Germinal center (tissue), 1 donor: ENCODE measurements at places on chromosomes 1 and 21.
A peak's percentile ranks its signal among the peaks of the same experiment; 100 is the strongest.

DNA sequence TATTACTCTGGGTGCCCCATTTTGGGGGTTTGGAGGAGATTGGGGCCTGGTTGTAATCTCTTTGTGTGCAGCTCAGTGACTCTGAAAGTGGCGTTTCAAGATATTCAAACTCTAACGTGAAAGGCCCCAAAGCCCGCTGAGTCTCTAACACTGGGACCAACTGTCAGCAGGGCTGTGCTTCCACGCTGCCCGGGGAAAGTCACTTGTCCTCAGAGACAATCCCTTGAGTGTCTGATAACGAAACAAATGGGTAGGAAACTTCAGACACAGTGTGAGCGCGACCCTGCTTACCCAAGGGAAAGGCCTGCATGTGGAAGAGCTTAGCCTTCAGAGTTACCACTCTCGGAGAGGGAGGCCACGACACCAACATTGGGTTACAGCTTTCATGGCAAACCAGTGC lies 837 bp downstream of the UBASH3A start:
- DNase-seq, result no peak

DNA sequence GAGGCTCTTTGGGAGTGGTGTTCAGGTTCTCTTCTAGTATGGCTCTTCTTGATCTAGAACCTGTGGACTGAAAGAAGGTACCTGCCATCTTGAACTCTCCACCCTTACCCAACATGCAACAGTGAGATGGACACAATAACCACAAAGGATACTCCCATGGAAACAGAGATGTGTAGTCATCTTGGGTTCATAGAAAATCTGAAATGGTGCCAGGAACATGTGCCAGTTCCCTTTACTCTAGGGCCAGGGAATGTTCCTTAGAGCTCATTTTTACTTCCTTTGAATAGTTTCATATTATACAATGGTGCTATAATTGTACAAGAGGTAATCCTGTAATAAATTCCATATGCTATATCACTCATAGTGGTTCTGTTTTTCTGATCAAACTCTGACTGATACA lies 13.2 kb upstream of the SCYL3 start:
- DNase-seq, result no peak

DNA sequence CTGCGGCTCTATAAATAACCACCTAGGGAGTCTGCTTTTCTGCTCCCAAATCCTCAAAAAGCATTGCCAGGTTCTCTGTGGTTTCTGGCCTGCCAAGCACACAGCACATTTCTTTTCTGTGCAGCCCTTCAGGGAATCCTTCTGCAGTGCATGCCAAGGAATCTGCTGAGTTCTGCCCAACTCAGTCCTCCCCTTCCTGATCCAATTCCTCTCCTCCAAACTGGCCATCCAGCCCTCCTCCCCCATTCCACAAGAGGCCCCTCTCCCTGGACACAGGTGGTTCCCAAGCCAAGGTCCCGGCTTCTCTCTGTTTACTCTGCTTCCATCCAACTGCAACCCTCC lies 61.8 kb downstream of the HIVEP3 start:
- DNase-seq, result no peak

DNA sequence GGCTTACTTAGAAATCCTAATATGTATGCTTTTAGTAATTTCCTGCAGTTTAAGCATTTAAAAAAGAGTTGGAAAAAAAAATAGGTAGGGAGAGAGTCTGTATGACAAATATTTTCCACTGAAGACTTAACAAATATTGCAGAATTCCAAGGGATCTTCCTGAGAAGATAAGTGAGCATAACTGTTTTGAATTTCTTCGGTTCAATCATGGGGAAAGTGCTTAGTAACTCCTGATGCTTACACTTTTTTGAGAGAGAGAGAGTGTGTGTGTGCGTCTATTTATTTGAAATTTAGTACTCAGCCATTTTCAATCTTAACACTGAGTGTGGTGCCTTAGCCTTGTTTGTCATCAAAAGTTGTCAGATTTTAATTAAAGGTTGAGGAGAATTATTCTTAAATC lies 18.5 kb downstream of the SON start:
- no peak for DNase-seq

DNA sequence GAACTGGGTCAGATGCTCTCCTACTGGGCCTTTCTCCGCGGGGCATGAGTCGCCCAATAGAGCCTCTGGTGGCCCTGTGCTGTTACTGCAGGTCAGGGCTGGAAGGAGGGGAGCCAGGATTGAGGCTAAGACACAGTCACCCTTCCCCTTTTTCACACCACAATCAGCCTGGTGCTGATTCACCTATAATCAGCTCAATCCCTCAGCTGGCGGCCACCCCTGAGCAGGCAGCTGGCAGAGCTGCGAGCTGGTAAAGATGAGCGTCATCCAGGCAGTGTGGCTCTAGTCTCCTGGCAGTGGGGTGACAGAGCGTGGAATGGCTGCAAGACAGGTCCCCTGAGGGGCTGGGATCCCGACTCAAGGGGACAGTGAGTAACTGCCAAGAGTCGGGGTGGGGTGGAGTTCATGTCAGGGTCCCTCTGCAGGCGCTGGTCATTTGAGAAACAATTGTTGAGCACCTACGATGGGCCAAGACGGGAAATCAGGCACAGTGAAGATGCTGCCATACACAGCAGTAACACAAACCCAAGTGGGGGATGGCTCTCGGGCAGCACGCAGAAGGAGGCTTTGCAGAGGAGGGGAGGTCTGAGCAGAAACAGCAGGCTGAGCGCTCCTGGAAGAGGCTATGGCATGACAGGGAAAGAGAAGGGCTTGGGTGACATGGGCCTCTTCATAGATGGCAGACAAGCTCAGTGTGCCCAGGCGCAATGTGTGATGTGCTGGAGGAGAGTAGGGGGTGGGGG lies 21.8 kb downstream of the ATF3 start:
- DNase-seq, result peak; percentile 78

- DNase-seq, result no peak
Observed at GRCh38 chr1:77279929-77280328, 1.9 kb upstream of the AK5 start.

GRCh38 chr1:223859058-223859457 lies 13.3 kb upstream of the TP53BP2 start:
- no peak for DNase-seq

- DNase-seq, result no peak
Observed at GRCh38 chr1:24125456-24125855, 13.5 kb upstream of the MYOM3 start.

DNA sequence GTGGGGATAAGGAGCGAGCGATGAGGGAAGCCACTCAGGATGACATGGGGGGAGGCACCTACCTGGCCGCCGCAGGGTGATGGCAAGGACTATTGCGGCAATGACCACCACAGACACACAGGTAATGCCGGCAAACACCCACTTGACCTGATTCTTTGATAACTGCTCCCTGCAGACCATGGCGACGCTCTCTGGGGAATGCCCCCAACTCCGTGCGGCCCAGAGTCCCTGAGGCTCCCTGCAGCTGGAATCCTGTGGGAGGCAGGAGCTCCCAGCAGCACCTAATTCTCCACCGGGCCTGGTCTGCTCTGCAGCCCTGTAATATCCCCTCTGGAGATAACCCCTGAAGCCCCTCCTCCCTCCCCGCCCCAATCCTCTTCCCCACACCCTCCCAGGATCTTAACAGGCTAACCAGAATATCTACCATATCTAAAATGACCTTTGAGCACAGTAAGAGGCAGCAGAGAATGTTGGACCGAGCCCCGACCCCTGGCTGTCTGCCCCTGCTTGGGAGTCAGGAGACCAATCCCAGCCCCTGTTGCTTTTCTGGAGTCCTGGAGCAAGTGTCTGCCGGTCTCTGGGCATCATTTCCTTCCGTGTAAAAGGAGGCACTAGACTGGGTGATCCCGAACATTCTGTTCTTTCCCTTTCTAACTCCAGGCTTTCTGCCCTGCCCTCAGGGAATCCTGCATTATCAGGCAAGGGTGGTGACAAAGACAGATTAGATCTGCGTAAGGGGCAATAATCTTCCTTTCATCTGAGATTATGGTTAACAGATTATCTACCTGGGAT lies at the start of gene FAM151A:
FAM151A (minus strand) TSS at position 310 of the 792 bp plus-strand sequence; CDS start at position 180, 130 bp downstream.
- no peak for DNase-seq

GRCh38 chr1:184840596-184840995 lies 85.9 kb upstream of the EDEM3 start:
- no peak for DNase-seq

GRCh38 chr1:112359961-112360767 lies 35.9 kb upstream of the CTTNBP2NL start:
- DNase-seq, result no peak

GRCh38 chr1:147169171-147169570 lies 3.1 kb downstream of the PRKAB2 start:
- DNase-seq, result no peak

GRCh38 chr21:34845521-34846451 lies 177.0 kb downstream of the CLIC6 start:
- peak; percentile 23 for DNase-seq

DNA sequence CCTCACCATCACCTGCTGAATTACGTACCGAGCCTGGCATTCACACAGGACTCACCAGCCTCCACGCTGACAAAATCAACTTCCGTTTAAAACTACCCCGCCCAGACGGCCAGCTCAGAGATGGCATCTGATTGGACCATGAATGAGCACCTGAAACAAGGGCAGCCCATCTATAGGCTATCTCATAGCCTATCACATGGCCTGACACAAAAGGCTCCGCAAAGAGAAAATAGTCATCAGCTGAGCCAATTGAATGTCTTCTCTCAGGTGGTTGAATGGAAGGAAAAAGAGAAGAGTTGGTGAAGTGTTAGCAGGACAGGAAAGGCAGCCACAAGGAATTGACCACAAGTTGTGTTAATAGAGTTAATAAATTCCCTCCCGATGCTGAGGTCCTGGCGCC lies 50.6 kb upstream of the ZC3H12A start:
- no peak for DNase-seq

DNA sequence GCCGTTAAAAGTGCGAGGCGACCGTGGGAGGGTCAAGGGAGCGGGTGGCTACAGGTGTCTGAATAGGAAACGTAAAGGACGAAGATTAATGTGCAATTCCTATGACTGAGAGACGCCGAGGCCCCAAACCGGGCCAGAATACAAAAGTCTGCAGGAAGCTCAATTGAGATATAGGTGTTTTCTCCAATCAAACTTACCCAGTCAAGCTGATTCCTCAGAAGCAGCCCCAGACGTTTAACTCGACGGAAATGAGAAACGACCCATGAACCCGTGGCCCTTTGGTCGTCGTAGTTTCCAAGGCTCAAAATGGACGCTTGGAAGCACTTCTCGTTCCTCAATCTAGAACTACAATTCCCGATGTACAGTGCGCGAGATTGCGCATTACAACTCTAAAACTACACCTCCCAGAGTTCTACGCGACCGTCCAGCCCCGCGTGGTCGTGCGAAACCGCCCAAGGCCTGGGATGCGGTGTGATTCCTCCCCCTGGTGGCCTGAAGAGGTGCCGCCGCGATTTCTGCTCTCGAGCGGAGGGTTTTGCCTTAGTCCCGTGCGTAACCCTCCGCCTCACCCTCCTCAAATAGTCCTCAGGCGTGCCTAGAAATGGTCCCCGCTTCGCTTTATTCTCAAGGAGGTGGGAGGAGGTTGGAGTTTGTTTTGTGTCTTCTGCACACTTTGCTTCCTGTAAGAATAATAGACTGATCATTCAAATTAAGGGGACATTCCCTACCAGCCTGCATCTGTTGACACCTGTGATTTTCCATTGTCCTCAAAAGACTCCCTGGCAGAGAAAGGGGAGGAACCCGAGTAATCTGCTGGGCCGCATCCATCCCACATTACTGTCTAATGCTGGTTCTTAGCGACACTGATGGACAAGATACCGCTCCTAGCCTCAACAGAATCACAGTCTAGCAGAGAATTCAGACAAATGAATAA lies at the start of gene PAFAH2:
PAFAH2 (minus strand) TSS at position 236 of the 934 bp plus-strand sequence. CDS start 7,247 bp downstream, outside the sequence.
- DNase-seq, result peak; percentile 94

DNA sequence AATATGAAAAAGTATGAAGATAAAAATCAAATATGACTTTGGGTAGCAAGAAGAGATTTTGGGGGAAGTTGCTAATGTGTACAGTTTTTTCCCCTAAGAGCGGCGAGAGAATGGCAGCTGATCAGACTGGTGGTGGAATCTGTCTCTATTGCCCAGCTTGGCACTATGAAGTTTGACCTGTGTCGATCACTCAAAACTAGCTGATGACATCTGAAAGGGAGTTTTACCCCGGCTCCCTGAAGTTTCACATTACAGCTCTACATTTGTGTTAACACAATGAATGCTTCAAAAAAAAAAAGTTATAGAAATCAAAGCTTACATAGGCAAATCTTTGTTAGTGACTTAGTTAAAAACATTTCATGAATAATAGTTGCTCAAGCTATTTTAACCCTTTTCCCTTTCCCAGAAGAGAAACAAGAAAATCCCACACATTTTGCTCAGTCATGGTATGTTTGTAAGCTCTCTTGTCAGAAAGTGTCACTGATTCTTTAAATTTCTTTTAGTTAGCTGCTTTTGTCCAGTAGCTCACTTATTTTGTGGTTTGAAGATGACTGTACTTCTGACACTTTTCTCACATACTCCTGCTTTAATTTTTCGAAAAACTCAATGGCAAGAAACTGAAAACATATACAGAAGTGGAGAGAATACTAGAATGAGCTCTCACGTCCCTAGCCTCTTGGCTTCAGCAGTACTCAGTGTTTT lies 41.3 kb downstream of the DYRK1A start:
- no peak for DNase-seq

DNA sequence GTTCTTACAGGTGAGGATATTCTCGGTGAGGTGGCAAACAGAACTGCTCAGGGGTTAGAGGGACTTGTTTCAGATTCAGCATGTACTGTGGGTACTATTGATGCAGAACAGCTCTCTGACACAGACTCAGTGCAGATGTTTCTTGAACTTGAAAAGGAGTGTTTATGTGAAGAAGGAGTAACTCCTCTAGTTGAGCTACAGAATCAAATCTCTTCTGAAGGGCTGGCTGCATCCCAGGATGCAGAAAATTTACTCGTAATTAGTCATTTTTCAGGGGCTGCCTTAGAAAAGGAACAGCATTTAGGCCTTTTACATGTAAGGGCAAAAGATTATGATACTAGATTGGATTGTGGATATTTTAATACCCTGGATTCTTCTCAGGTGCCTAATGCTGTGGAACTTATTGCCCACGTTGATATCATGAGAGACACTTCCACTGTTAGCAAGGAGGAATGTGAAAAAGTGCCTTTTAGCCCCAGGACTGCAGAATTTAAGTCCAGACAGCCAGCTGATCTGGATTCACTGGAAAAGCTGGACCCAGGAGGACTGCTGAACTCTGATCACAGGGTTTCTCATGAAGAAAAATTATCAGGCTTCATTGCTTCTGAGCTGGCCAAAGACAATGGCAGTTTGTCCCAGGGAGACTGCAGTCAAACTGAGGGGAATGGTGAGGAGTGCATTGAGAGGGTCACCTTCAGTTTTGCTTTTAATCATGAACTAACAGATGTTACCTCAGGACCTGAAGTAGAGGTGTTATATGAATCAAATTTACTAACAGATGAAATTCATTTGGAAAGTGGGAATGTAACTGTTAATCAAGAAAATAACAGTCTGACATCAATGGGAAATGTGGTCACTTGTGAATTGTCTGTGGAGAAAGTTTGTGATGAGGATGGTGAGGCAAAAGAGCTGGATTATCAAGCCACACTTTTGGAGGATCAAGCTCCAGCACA lies 79.6 kb upstream of the BMP8A start:
- no peak for DNase-seq
